Activated T-cell treated with anti-CD3 and anti-CD28 coated beads for 48 hours (primary cell): ENCODE measurements at places on chromosomes 2 and 18.
A peak's percentile ranks its signal among the peaks of the same experiment; 100 is the strongest.

DNA sequence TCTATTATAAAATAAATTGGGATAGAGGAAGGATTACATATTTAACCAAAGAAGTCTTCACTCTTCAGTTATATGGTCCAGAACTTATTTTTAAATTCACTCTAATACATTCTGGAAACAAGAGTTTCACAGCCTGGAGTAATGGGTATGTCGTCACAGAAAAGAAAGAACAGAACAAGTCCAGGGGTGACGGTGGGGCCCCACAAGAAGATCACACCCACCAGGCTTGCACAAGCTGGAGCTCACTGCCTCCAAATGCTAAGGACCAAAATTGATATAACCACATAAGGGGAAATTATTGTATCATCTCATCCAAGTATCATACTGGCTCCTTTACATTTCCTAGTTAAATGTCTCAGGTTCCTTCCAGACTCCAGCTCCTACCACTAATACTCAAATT, 11.3 kb downstream of the LRPPRC start:
- no peak for DNase-seq

- peak; percentile 48 for DNase-seq
These were observed 4.8 kb downstream of the TMEM200C start for GRCh38 chr18:5890331-5891183.

DNA sequence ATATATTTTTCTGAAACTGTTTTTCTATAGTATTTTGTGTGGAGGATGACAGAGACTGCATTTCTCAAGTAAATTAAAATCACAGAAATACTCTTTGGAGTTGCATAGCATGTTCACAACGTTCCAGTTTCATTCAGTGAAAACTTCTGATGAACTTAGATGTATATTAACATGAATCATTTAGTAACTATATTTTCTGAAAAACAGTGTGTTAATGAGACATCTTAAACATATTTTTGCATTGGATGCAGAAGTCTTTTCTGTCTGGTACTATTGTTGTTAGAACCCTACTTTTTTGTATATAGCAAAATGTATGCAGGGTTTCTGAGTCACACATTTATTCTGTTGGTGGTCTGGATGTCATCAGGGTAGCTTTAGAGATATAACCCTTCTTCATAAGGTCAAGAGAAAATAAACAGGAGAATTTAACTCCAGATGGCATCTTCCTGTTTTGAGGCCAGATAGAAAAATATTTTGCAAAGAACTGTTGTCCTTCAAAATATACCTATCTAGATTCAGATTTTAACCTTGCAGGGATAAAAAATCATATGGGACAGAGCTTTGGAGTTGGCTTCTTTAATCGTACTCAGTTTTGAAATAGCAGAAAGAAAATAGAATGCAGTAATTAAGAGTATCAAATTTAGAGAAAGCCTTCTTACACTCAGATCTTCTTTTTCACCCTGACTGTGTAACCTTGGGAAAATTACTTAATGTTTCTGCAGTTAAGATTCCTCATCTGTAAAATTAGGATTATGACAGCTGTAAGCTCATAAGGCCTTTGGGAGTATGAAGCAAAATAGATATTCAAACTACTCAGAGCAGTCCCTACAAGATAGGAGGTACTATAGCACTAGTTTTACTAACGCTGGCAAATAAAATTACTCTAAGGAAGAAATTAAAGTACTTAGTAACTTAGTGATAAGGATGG, 5.3 kb downstream of the COL3A1 start:
- no peak for DNase-seq

DNA sequence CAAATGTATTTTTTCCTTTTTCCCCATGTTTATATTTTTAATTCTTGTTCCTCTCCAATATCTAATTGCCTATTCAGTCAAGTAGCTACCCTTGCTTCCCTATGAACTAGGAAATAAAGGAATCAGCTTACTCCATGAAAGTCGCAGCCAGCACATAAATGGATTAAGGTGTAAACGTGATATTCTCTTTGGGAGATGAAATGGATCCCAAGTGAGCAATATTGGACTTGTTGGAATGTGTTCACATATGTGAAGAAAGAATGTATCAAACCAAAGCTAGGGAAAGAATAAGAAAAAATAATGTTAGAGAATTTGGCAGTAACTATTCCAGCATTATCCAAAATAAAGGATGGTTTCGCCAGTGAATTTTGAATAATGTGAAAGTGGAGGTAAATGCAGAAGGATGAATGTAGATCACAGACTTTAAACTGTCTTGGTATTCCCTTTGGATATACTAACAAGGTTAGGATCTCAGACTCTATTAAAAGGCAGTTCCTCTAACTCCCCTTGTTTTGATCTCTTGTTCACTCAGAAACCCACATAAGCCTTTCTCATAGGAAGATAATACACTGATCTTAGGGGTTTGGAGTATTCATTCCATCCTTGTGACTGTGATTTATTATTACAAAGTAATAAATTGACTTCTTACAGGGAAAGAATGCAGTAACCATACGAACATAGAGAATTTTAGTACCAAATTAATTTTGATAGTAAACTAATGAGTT, 208.1 kb downstream of the BABAM2 start:
- DNase-seq = no peak

DNA sequence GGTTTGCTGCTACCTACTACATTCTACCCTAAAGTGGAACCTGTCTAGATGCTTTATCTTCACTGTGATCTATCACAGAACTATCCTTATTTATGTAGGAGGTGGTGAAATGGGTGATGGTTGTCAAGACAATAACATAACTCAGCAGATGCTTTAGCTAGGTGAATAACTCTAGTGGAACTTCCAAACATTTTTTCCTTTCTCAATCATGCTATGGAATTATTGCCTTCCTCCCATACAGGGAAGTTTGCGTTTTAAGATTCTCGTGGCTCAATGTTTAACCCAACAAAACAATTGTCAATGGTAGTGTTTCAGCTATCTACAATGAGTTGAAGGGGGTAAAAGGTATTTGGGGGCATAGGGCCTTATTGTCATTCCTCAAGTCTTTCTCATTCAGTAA, 82.6 kb upstream of the GLI2 start:
- DNase-seq = no peak

DNA sequence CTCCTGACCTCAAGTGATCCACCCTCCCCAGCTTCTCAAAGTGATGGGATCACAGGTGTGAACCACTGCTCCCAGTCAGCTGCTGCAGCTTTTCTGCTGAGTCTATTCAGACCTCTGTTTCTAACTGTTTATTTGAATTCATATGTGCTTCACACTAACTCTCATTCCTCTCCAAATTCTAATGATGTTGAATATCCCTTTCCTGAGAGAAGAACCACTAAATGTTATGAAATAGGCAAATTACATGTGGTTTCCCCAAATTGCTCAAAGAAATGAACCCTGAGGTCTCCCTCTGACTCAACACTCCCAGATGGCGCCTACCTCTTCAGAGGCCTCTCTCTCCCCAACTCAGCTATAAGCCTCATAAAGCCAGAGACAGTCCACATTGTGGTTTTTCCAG, 98.6 kb downstream of the IRS1 start:
- DNase-seq = no peak

DNA sequence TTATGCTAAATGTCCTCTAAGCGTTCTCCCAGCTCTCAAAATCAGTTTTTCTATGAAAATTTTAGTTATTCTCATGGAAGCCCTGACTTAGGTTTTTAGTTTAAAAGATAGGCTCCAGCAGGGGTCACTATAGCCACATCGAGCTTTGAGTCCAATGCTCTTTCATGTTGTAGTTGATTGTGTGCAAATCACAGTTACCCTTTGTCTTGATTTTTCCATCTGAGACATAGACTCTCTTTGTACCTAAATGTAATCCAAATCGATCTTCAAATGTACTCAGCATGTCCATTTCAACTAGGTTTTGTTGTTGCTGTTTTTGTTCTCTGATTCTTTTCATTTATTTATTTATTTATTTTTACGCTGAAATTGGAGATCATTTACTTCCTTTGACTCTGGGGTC, 26.4 kb upstream of the MSTN start:
- DNase-seq = peak; percentile 6

DNA sequence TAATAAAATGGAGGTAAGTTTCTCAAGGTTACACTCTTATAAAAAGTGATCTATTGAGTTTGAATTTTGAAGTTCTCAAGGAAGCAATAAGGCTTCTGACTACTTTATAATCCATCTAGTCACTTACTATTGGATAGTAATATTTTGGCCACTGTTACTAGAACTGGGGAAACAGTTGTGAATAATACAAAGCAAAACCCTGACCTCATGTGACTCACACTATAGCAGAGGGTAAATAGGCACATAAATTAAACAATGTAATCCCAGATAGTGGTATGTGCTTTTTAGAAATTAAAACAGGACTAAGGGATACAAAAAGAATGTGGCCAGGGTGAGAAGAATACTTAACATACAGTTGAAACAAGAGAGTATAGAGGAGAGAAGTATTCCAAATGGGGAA, 78.6 kb downstream of the CALCRL start:
- no peak for DNase-seq
